Gastroesophageal sphincter (tissue), 4 donors: ENCODE measurements at places on chromosomes 7 and 10. TPM values are rescaled to one million over a fixed set of nuclear protein-coding genes. Genes with fewer than 3 reads are reported as not detected.

GRCh38 chr10:5443429-5443828 is 31.1 kb downstream of the NET1 start:
- ATAC-seq, result no peak

The AEBP1 gene
- total RNA-seq, result 101 TPM

DNA sequence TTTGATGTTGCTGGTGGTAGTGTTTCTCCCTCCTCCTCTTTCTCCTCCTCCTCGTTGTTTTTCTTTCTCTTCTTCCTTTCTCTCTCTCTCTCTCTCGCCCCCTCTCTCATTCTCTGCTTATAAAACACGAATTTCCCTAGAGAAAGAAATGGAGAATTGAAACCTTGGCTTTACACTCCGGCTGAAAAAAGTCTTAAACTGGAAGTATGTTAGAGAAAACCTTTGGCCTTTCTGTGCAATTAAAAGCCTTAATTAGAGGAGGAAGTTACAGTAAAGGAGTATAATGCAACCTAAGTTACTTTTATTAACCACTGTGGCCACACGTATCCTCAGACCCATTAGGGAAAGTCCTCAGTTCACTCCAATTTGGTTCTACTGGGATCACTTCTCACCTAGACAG is 501.7 kb upstream of the SORCS1 start:
- no peak for ATAC-seq

- no peak for ATAC-seq
Measured at GRCh38 chr10:56920601-56921261, 559.7 kb upstream of the ZWINT start.

- ATAC-seq, result no peak
Measured at GRCh38 chr7:44136731-44137130, 4.4 kb downstream of the MYL7 start.

The ASZ1 gene
- not detected for total RNA-seq

The RPEL1 gene
- total RNA-seq, result not detected

The CEP41 gene
- total RNA-seq, result 3.6 TPM

- ATAC-seq, result no peak
Measured at GRCh38 chr10:112953174-112954159, 3.4 kb downstream of the TCF7L2 start.

DNA sequence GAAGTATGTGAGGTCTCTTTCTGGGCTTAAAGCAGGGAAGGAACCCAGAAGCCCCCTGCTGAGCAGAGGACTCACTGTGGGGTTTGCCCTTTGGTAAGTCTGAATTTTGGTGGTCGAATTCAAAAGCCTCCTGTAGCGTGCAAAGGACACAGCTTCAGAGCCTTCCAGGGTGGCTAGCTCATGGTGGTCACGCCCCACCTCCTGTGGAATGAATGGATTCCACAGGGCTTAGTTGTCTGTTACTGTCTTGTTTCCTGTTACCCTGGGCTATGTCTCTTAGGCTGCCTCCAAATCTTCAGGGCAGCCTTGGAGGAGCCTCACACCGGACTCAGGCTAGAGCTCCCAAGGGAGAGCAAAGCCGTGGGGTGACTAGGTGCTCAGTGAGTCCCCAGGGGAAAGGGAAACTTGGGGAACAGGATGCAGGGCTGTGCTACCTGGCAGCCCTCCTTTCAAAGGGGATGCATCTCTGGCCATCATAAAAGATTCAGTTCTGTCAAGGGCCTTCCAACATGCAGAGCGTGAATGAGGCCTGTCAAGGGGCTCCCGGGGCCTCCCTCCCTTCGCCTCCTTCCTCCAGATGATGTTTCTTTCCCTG is 211.7 kb downstream of the CCSER2 start:
- no peak for ATAC-seq

DNA sequence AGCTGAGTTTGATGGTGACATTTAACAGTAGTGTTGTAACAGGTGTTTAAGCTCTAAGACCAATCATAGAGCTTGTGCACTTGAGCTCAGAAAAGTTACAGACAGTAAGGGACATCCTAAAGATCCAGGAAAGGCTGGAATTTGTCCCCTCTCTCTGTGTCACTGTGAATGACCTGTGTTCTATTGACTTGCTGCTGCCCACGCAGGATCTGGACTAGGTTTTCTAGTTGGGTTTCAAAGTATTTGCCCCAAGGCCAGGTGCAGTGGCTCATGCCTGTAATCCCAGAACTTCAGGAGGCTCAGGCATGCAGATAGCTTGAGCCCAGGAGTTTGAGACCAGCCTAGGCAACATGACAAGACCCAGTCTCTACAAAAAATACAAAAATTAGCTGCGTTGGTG is 17.1 kb downstream of the AOC1 start:
- ATAC-seq, result no peak

- ATAC-seq, result no peak
Measured at GRCh38 chr7:28976022-28976421, 17.9 kb upstream of the TRIL start.

The TAS2R41 gene
- total RNA-seq, result not detected

GRCh38 chr7:137020351-137020750 is 151.9 kb downstream of the CHRM2 start:
- no peak for ATAC-seq

The OPN4 gene
- not detected for total RNA-seq

DNA sequence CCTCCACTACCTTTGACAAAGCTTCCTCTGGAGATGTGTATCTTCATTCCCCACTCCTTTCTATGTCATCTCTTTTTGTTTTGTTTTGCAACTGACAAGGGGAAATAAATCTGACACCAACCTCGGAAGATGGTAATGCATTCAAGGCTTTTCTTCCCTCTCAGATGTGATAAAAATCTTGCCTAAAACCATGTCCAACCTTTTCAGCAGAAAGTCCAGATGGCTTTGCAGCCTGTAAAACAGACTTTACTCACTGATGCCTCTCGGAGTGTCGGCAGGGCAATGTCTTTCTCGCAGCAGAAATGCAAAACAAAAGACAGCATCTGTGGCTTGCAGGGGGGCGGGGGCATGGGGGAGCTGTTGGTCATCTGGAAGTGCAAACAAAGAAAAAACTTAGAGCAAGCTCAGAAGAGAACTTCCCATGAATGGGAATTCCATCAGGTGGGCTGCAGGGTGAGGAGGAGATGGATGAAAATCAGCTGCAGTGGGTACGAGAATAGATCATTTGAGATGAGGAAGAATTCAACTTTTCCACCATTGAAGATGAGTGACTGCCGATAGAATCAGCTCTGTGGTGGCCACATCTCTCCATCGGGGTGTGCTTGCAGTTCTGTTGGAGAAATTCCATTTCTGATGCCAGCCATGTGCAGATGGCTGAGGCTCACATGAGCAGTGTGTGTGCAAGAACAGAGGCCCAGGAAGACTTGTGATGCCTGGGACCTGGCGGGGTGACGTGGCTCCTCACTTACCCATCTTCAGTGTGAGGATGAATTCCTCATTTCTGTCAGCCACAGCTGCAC is 237.7 kb downstream of the WDR37 start:
- no peak for ATAC-seq

The NYAP1 gene
- total RNA-seq, result 0.94 TPM

DNA sequence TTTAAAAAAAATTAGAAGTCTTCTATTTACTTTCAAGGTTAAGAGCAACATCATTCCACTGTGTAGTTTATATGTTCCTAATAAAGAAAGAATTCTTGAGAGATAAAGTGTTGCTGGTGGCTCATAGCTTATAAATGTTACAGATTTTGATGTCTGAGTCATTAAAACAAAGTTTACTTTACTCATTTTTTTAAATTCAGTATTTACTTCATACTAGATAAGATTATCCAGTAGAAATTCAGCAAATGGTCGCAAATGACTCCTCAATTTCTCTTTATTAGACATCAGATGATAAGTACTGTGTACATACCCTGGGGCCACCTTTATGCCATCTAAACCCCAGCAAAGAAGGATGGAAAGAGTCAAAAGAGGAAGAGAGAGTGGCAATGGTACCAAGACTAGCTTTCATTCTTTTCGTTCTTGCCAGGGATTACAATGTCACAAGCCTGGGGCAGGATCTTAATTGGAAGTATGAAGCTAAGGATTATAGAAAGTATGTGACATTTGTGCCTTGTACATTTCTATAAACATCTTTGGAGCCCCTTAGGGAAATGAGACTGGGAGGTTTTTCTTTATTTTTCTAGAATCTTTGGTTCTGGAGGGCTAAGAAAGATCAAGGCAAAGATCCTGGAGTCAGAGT is 206.1 kb downstream of the CHRM2 start:
- no peak for ATAC-seq

- ATAC-seq, result no peak
Measured at GRCh38 chr7:73718438-73718881, 1.0 kb downstream of the STX1A start.

The CPA2 gene
- not detected for total RNA-seq

GRCh38 chr10:5697342-5697741 is 12.7 kb downstream of the TASOR2 start:
- ATAC-seq, result no peak

The OR2A12 gene
- total RNA-seq, result not detected

GRCh38 chr7:117582219-117582704 is 102.4 kb downstream of the CFTR start:
- peak; percentile 95 for ATAC-seq

The LRIT1 gene
- total RNA-seq, result 0.12 TPM

The STK31 gene
- 0.31 TPM for total RNA-seq

The TUBAL3 gene
- total RNA-seq, result 2.0 TPM

The BUD31 gene
- total RNA-seq, result 73.4 TPM

The JAZF1 gene
- total RNA-seq, result 28.0 TPM

DNA sequence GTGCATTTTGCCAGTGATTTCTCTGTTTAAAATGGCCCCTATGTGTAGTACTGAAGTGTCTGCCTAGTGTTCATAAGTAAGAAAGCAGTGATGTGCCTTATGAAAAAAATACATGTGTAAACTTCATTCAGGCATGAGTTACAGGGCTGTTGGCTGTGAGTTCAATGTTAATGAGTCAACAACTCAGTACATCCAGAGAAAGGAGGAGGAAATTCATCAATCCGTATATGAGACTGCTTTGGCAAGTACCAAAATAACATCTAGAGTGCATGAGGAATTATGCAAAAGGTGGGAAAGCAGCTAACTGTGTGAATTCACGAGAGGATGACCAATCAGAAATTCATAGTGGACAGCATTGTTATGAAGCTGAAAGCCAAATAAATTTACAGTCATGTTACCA is 255.6 kb downstream of the ZEB1 start:
- no peak for ATAC-seq

GRCh38 chr10:12617191-12618175 is 268.1 kb downstream of the CAMK1D start:
- no peak for ATAC-seq

DNA sequence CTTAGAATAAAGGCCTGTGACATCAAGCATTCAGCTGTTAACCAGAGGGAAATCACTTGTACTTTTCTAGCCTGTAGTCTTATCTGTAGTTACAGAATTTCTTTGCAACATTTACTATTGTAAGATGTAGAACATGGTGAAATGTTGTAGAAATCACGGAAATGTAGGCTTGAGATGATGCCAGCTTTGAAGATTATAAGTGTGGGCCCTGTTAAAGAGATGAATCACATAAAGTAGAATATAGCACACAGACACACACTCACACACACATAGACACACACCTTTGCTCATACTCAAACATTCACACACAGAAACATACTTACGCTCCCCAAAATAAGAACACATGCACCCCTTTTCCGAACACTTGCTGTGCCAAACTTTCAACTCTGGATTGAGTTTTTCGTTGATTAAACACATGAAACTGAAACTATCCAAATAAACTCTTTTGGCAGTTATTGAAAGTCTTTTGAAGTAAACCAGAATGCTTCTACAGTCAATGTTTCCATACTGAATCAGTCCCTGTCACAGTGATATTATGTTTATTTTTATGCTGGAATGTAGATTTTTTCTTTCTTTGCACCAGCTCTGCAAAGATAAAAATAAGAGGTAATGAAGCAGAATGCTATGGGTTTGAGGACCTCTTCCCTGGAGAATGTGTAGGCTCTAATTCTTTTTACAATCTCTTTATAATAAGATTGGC is 230.3 kb upstream of the MEOX2 start:
- no peak for ATAC-seq

The AKR1C4 gene
- not detected for total RNA-seq

The FAM180A gene
- 2.6 TPM for total RNA-seq

GRCh38 chr7:158614700-158615099 is 27.1 kb upstream of the PTPRN2 start:
- ATAC-seq, result no peak

The RAB18 gene
- 104 TPM for total RNA-seq

- ATAC-seq, result no peak
Measured at GRCh38 chr10:60496181-60496580, 106.5 kb upstream of the ANK3 start.

The PALD1 gene
- 15.9 TPM for total RNA-seq

GRCh38 chr10:29630205-29631048 is 4.3 kb downstream of the SVIL start:
- ATAC-seq, result no peak

- ATAC-seq, result no peak
Measured at GRCh38 chr10:11691319-11691755, 50.8 kb upstream of the ECHDC3 start.

- ATAC-seq, result peak; percentile 51
Measured at GRCh38 chr7:148153616-148154284, 436.8 kb upstream of the C7orf33 start.

The PNLIPRP1 gene
- not detected for total RNA-seq

- no peak for ATAC-seq
Measured at GRCh38 chr10:102135956-102136526, 3.2 kb downstream of the PPRC1 start.

GRCh38 chr10:72622271-72622670 is 3.6 kb downstream of the MICU1 start:
- no peak for ATAC-seq

GRCh38 chr10:100983868-100984671 is 3.2 kb downstream of the MRPL43 start:
- no peak for ATAC-seq

DNA sequence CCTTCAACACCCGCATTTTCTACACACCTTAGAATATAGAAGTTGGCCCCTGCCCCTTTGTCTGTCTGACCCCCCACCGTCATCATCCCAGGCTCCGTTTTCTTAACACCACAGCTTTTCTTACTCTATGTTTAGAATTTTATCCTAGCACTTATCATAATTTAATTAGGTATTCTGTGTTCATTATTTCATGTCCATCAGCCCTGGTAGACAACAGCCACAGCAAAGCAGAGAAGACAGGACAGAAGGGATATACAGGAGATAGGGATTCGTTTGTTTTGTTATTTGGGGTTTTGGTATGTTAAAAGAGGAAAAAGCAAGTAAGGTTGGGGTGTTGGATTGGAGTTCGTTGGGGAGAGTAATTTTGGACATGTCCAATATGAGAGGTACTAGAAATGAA is 48.8 kb downstream of the ITGA8 start:
- no peak for ATAC-seq

- ATAC-seq, result no peak
Measured at GRCh38 chr7:41659539-41659938, 43.4 kb downstream of the INHBA start.

The UNCX gene
- not detected for total RNA-seq

The PCBD1 gene
- 63.4 TPM for total RNA-seq

The SUN3 gene
- total RNA-seq, result not detected

DNA sequence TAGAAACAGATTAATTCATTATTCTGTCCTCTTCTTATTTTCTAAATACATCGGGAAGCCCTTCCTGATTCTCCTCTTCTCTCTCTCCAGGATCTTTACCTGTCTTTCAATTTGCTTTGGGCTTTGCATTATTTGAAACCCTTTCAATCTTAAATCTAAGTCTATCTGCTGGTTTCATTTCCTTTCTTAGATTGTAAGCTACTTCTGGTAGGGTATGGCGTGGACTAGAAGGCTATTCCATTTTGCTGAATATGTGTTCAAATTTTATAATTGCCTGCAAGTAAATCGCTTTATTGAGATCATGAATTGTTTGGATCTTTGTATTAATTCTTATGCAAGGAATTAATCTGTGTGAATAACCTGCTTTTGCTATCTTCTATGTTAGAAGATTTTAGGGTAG is 11.1 kb downstream of the STAM start:
- ATAC-seq, result no peak

The CHCHD2 gene
- total RNA-seq, result 358 TPM
